ENCODE measurements at places on chromosomes 7 and 10.

- DNase-seq, result no peak
Measured at GRCh38 chr7:41238851-41239331, 464.0 kb downstream of the INHBA start.

- no peak for DNase-seq
Measured at GRCh38 chr10:3046210-3046779, 21.1 kb upstream of the PFKP start.

DNA sequence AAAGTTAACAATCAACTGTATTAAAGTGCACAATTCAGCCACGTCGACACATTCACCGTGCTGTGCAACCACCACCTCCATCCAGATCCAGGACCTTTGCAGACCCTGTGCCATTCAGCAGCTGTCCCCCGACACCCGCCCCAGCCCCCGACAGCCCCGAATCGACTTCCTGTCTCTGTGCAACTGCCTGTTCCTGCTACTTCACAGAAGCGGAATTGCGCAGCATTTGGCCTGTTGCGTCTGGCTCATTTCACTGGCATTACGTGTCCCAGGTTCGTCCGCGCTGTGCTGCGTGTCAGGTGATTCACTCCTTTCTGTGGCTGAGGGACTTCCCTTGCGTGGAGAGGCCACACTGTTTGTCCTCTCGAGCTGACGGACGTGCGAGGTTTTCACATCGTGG, 33.2 kb upstream of the DNAAF5 start:
- no peak for DNase-seq

- DNase-seq, result no peak
Measured at GRCh38 chr7:8628656-8629055, 195.2 kb downstream of the NXPH1 start.

- DNase-seq, result no peak
Measured at GRCh38 chr10:121648493-121648892, 50.2 kb upstream of the FGFR2 start.

GRCh38 chr10:3139216-3139910, 33.2 kb downstream of the PITRM1 start:
- no peak for DNase-seq

- DNase-seq, result no peak
Measured at GRCh38 chr7:7802531-7802930, 84.1 kb upstream of the RPA3 start.

DNA sequence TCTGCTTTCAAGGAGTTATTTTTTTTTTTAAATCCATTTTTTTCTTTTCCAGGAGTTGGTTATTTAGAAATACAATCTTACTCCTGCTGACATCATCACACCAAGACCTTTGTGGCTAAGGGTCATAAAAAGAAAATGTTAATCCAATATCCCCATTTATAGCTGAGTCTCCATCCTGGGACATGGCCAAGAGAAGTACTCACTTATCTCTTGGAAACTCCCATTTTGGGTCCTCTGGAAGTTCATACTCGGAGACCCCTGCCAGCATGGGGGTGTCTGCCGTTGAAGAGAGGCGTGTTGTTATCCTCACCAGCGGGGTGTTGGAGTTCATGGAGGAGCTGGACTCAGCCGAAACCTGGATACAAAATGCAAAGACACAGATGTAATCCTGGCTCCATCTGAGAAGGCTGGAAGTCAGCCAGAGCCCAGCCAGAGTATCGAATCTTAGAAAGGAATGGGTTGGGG, 94.6 kb downstream of the FGFR2 start:
- DNase-seq, result no peak

DNA sequence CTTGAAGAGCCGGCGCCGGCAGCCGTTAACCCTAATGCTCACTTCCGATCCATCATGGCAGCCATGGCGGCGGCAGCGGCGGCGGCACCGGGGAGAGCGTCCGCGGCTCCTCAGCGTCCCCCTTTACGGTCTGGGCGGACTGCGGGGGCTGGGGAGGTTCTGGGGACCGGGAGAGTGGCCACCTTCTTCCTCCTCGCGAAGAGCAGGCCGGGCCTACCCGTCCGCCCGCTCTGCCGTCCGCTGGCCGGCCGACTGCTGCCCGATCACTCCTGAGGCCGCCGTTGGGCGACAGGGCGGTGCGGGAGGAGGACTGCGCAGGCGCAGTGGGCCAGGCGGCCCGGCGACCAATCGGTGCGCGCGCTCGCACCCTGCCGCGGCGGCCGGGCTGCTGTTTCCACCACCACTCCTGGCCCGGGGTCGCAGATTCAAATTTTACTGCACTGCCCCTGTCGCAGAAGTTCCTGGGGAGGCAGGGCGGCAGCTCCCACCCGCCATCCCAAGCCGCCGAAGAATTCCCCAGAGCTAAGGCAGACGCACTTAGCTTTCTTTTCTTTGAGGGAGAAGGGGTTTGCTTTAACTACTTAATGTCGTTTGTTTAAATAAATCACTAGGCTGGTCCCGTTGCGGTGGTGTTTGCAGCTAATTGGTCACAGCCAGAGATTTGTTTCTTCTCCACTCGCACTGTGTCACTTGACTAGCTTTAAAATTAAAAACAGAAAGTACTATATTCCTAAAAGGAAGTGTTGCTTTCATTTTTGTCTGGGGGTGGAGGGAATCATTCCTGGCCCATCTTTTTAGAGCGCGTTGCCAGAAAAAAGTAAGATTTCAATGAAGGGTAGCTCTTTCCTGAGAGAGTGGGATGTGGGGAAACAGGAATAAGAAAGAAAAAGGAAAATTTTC, at the start of gene KIF5B:
Gene KIF5B (minus strand): TSS at position 290 of the 900 bp plus-strand sequence. CDS start 452 bp downstream, outside the sequence.
- DNase-seq, result peak; percentile 79

DNA sequence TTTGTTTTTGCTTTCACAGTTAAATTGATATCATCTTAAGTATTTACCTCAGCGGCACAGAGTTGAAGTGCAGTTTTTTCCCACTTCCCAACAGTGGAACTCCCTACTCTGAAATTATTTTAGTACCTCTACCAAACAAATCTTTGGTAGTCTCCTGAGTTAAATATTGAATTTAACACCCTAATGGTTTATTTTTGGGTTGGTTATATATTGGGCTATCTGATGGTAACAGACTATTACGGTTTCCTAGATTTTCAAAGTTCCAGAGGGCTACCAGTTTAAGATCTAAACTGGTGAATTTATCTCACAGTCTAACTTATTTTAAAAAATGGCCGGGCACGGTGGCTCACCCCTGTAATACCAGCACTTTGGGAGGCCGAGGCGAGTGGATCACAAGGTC, 1.3 kb downstream of the ZNF277 start:
- no peak for DNase-seq

DNA sequence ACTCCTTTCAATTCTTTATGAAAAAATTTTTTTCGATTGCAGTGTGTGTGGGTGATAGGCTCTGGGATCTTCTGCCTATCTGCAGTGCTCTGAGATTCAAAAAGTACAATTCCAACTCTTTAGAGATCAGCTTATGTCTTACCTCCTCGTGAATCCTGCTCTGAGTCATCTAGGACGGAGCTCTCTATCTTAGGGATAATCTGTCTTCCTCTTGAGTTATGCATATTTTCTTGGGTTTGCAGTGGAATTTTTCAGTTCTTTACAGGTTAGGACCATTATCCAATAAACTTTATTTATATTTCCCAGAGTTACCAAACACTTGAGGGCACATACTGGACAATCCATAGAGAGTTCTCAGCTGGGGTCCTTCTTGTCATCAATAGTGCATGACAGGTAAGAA, 428.6 kb downstream of the ACTR3B start:
- DNase-seq, result no peak

GRCh38 chr7:2666155-2666554, 21.8 kb upstream of the AMZ1 start:
- DNase-seq, result no peak

GRCh38 chr10:6232225-6232807, 29.6 kb downstream of the PFKFB3 start:
- DNase-seq, result no peak

DNA sequence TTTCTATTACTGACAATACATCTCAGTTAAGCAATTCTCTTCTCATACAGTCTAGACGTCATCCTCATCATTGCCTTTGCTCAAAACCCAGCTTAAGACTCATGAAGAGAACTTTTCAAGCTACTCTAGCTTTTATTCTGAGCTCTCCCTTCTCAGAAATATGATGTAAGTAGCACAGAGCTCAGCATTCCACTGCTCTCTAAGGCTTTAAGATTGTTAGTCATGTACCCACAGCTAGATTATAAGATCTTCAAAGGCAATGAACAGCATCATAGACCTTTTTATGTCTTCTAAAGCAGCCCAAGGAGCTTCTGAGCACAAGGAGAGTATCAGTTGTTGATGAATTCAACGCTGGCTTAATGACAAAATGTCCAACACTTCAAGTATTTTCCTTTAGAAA, 119.3 kb downstream of the NRP1 start:
- no peak for DNase-seq

All from cortex of kidney (tissue), 1 donor.